ENCODE measurements at places on chromosomes 13 and 19.

DNA sequence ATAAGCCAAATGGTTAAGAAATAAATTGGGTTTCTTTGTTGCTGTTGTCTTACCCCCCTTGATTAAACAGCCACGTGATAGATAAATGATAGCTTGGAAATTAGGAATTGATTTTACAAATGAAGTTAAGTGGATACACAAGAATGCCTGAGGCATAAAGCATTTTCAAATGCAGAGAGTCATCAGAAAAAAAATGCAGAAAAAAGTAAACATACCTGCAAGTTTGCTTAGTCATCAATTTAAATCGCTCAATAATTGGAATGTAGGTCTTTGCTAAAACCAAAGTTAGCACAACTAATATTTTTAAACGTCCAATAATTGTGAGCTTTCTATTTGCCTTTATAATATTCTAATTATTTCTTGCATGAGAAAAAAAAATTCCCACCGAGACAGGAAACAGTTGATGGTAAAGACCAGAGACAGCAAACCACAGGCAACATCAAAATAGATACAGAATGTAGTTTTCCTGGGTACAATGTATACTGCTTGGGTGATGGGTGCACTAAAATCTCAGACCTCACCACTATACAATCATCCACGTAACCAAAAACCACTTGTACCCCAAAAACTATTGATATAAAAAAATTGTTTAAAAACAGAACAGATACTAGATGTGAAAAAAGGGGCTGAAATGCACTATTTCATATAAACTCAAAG, 924.0 kb downstream of the PCDH9 start:
- DNase-seq = no peak

DNA sequence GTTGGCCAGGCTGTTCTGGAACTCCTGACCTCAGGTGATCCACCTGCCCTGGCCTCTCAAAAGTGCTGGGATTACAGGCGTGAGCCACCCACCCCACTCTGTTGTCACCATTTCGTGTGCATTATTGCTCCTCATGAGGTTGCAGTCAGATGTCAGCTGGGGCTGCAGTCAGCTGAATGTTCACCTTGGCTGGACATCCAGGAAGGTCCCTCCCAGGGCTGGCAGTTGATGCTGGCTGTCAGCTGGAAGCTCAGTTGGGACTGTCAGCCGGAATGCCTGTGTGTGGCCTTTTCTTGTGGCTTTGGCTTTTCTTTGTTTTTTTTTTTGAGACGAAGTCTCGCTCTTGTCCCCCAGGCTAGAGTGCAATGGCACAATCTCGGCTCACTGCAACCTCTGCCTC, 6.6 kb downstream of the MEGF8 start:
- no peak for DNase-seq

- DNase-seq = no peak
These were observed 18.4 kb downstream of the AMER2 start for GRCh38 chr13:25153736-25154135.

DNA sequence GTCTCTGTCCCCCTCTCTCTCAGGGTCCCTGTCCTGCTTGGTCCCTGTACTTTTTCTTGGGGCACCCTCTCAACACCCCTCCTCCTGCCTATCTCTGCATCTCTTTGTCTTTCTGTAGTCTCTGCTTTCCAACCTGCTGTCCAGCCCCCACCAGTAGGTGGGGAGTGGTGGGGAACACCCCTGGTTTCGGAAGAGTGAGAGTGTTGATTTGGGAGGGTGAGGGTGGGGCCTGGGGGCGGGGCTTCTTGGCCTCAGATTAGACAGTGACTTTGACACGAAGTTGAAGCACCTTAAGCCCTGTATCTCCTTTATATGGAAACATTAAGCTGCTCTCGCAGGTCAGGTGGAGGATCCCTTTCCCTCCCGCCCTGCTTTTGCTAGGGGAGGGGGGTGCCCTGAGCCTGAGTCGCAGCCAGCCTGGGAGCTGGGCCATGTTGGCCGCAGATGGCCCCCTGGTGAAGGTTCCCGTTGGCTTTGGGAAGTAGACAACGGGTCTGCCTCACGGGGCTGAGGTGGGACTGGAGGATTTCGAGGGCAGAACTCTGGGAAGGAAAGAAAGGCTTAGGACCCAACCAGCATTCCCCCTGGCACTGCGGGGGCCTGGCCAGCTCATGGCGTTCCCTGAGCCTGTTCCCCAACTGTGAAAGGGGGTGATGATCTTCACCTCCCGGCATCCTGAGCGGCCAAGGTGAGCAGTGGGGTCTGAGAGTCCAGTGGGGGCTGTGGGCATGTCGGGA, at the start of gene KCNJ14:
TSS of gene KCNJ14 (plus strand) at position 404 of the 737 bp plus-strand sequence. CDS start 6,151 bp downstream, outside the sequence.
- DNase-seq = no peak

DNA sequence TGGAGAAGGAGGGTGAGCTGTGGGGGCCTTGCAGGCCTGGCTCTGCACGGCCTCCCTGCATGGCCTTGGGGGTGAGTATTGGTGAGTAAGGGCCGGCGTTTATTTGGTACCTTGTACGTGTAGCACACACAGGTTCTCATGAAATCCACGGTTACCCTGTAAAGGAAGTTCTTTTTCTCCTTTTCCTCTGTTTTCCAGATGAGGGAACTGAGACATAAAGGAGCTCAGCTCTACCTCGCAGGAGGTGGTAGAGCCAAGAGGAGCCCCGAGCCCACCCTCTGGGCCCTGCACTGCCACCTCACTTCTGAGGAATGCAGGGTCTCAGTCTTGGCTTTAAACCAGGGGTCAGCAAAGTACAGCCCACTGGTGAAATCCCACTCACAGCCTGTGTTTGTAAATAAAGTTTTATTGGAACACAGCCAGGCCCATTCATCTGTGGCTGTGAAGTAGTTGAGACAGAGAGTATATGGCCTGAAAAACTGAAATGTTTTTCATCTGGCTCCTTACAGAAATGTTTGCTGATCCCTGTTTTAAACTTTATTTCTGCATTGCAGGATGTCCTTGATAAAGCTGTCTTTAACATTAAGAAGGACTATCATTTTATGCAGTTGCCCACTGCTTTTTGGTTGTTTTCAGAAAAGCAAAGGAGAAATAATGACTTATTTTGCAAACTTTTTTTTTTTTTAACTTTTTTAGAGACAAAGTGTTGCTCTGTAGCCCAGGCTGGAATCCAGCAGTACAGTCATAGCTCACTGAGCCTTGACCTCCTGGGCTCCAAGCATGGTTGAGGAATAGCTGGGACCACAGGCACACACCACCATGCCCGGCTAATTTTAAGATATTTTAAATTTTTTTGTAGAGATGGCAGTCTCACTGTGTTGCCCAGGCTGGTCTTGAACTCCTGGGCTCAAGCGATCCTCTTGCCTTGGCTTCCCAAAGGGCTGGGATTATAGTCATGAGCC, 6.4 kb downstream of the EPN1 start:
- no peak for DNase-seq

- DNase-seq = no peak
These were observed 90.2 kb downstream of the DNAJC15 start for GRCh38 chr13:43113603-43114002.

DNA sequence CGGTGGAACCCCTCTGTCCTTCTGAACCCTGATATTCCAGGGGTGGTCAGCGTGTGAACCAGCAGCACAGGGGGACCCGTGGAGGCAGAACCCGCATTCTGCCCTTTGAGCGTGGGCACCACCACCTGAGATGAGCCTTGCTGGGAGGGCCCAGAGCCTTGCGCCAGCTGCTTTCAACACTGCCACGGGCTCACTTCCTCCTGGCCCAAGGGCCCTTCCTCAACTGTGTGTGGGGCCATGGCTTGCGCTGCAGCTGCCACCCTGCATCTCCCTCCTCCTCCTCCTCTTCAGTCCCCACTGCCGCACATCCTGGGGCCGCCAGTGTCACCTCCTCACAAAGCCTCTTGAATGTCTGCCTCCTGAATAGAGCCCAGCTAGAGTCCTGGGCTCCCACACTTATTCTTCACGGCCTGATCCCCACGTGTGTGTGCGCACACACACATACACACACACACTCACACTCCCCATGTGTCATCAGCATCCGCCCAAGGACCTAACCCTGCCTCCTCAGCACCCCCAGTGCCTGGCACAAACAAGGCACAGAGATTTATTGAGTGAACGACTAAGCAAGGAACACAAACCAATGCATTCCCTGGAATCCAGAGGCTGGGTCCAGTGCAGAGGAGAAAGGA, 26.9 kb upstream of the TMEM160 start:
- DNase-seq = no peak

DNA sequence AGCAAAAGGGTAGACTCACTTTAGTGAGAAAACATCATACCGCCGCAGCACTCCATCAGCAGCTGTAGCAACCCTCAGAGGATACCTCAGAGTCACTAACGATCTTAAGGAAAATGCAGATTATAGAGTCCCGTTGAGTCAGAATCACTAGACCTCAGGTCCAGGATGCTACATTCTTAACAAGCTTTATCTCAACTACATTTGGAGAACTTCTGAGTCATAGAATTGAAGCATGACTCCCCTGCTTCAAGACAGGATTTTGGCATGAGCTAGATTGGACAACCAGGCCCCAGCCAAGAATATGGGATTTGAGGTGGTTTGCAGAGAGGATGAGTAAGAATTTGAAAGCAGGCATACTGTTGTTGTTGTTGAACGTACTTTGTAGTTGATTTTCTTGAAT, 118.9 kb upstream of the UBL3 start:
- DNase-seq = no peak

DNA sequence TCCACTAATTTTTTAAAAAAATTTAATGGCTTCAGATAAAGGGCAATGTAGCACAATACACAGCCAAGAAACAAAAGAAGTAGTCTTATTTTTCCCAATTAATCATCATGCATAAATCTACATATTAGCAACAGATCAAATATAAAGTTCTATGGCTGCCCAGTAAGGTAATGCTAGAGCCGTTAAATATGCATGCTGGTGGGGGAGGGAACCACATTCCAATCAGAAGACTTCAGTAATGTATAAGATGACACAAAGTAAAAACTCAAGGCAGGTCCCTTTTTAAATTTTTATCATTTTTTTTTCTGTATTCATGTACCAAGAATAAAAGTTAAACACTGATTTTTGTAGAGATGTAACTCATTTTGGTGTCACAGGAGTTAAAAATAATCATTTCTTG, 62.0 kb downstream of the MPHOSPH8 start:
- DNase-seq = no peak

DNA sequence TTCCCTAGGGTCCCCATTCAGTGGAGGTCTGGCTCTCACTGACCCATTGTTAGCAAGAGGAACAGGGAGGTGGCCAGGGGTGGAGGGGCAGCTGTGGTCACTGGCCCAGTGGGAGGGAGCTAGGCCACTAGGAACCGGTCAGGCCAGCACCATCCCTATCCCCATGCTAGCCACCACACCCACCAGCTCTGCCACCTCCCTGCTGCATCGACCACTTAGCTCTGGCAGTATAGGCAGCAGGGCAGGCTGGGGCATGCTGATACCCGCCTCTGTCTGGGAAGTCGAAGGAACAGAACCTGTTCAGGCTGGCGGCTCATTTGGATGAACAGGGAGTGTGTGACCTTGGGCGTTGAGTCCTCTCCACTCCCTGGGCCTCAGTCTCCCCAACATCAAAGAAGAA, 4.7 kb downstream of the PPP1R13L start:
- no peak for DNase-seq

Data from stomach (tissue), 19 donors.